Skin of body (tissue), 3 donors: ENCODE measurements at places on chromosomes 1 and 21. TPM values are rescaled to one million over a fixed set of nuclear protein-coding genes. Genes with fewer than 3 reads are reported as not detected.

Gene RORC
- total RNA-seq: 4.0 TPM

Gene BEND5
- 12.5 TPM for total RNA-seq

Gene LORICRIN
- total RNA-seq: 39.6 TPM

Gene CROCC
- 21.8 TPM for total RNA-seq

Gene SZRD1
- 19.3 TPM for total RNA-seq

Gene ZBTB37
- 13.7 TPM for total RNA-seq
